ENCODE measurements at places on chromosomes 13 and 19.

- DNase-seq: peak; percentile 73
Observed at GRCh38 chr13:27379694-27380641, 44.5 kb upstream of the GTF3A start.

- DNase-seq: no peak
Observed at GRCh38 chr13:45859705-45860104, 8.2 kb upstream of the SIAH3 start.

DNA sequence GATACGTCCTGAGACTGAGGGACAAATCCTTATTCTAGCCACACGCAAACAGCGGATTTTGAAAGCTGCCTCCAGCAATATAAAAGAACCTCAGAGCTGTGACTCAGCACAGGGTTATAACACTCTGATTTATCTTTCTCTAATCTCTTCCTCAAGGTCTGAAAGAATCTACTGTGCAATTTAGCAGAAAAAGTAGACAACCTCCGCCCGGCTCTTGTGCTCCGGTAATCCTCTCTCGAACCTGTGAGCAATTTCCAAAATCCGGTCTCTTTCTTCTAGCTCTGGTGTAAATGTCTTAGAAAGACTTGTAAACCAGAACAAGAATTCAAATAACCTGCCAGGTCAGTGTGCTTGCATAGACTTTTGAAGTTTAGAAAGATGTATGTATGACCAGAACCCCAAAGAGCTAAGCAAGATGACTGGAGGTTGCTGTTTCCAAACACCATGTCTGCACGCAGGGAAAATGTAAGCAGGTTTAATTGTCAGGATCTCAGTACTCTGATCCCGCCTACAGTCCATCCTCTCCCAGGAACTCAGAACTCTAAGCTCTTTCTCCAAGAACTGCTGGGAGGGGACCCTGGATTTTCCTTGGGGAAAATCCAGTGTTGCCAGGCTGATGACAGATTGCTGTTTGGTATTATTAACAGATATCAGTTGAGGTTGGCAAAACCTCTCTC, 338.1 kb downstream of the RFC3 start:
- DNase-seq: no peak

DNA sequence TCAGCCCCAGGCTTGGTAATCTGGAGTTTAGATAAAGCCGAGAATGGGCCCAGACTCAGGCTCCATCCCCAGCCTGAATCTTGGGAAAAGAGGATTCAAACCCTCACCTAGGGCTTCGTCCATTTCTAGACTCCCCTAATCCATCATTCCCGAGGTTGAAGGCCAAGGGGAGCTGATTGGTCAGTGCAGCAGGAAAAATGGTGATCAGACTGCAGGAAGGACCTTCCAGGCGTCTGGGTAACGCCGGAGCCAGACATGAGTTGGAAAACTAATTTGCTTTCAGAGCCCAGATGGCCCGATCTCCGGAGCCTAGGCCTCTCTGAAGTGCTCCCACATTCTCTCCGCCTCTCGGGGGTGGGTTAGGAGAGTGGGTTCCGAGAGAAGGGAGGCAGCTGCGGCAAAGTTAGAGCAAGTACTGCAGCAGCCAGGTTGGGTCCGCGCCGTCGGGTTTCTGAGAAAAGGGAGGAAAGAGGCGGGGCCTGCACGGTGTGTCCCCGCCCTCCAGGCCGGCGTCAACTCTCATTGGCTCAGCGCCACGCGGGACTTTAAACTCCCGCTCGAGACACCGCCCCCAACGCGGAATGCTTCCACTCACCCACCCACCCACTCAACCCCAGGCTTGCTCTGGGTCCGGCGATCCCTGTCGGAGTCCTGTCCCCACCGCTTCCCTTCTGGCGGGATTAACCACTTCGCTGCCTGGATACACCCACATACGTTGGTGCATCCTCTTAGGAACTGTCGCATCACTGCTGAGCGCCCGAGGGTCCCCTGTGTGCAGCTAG, 788 bp upstream of the RTBDN start:
- peak; percentile 70 for DNase-seq

GRCh38 chr13:96958286-96958891, 35.9 kb downstream of the OXGR1 start:
- no peak for DNase-seq

- DNase-seq: no peak
Observed at GRCh38 chr13:82833923-82834322, 1048.4 kb downstream of the SLITRK1 start.

DNA sequence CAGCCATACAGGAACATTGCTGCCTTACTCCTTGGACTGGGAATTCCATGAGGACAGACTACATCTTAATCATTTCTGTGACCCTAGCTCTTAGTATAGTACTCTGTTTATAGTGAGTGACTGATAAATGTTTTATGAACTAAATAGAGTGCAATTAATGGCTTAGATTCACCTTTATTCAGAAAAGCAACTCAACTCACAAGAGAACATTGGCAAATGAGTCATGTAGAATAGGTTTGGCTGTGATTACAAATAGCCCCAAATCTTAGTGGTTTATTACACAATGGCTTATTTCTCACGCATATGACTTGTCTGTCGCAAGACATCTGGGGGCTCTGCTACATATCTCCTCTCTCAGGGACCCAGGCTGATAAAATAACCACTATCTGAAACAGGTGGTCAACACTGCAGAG, 121.6 kb upstream of the KL start:
- no peak for DNase-seq

DNA sequence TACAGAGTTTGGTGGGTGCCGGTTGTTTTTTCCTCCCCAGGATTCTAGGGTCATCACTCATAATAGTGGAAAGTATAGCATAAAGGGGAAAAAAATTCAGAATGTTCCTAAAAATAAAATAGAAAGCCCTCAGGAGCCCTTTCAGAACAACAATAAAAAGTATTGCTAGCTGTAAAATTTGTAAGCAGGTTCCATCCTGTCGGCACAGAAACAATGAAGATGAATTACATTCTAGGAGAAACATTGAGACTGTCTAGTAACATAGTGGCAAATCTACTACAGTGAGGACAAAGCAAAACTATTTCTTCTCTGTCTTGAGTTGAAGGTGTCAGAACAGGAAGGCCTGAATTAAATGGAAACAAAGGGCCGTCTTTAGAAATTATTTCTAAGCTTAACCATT, 870.7 kb downstream of the PCDH9 start:
- DNase-seq: no peak

DNA sequence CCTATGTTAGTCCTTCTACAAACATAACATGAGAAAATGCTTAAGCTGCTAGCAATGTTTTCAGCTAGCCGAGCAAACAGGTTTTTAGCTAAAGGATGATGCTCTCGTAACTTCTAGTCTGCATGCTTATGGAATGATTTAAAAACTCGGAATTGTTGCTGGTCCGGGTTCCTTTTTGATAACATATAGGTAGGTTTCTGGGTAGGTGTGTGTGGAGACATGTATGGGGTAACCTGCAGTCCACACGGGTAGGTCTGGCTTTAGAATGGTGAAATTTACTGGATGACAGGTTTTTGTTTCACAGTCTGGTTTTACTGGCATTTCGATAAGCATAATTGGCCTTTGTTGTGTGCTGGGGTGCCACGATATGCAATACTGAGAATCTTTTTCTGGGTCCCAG, 4.4 kb downstream of the ZNF813 start:
- DNase-seq: no peak

GRCh38 chr19:21740559-21740958, 26.8 kb downstream of the ZNF100 start:
- DNase-seq: no peak

DNA sequence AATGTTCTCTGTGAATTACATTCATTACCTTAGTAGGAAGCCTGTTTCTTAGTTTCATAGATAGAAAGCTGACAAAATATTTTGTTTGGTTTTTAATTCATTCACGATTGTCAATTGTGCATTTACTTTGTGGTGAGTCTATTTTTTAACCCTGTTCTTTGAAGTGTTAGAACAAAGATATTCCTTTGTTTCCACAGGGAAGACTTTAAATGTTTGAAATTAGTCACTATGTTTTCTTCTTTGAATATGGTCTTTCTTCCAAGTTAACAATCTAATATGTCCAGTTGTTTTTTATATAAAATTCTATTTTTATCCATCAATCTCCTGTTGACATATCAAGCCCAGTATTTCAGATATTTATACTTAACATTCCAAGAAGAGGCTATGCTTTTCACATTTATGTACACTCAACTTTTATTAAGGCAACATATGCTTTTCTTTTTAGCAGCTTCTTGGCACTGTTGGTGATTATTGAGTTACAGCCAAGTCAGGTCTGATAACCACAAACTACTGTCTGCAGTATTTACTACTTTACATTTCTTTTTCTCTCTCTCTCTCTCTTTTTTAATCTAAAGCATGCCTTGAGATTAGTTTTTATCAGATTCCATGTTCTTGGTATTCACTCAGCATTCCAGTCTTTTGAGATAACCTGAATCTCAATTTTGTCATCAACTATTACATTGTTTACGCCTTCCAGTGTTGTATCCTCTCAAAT, 812.8 kb upstream of the SLC10A2 start:
- DNase-seq: no peak

GRCh38 chr13:74243637-74244526, 109.7 kb upstream of the KLF12 start:
- DNase-seq: no peak

DNA sequence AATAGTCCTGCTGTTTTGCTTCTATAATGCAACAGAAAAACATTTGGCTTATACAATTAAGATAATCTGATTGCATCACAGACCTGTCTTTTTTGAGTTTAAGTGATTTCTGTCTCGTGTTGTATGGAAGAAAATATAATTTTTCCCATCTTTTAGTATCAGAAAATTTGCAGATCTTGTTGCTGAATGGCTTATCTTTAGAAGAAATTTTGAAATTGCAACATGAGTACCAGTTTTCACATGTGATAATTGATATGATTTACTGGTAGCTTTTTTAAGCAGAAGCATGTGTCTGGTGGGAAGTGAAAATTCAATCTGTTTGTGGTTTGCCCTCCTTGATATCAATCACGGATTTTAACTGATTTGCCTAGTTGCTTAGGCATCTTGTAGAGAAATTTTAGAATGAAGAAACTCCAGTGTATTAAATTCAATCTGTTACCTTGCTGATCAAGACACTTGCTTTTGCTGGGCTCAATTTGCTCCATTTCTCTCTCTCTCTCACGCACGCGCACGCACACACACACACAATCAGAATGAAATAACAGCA, 89.8 kb upstream of the MYCBP2 start:
- no peak for DNase-seq

DNA sequence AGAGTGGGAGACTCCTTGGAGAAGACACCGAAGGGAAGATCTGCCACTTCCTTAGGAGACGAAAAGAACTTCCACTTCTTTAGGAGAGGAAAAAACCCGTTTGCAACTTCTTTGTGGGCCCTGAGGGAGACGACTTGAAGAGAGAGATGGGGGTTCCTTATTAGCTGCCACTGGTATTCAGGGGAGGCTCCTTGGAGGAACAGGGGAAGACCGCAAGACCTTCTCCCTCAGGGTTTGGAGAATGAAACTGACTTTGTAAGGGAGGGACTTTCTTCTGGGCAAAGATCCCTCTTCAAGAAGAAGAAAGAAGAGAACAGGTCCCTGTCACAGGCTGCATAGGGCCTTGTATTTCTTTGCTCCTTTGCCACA, 416 bp downstream of the BCKDHA start:
- no peak for DNase-seq

GRCh38 chr13:111116856-111117255, 1.7 kb downstream of the ARHGEF7 start:
- DNase-seq: no peak

GRCh38 chr13:27991881-27992280, 3.4 kb upstream of the URAD start:
- DNase-seq: no peak

GRCh38 chr19:5590151-5590864, 22.6 kb upstream of the TINCR start:
- no peak for DNase-seq

DNA sequence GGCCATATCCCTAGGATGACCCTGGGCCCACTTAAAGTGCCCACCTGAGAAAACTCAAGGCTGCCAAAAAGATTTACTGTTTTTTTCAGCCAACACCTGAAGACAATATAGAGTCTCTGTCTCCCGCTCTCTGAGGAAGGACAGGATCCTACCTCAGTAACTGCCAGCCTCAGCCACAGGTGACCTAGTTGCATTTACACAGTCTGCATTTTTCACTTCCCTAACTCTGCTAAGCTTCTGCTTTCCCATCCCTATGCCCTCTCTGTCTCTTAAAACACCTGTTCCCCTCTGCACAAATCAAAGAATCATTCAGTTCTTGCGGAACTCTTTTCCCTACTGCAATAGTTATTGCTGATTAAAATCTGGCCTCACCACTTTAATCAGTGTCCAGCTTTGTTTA, 609.5 kb downstream of the UQCRFS1 start:
- no peak for DNase-seq

GRCh38 chr19:33287927-33288326, 14.4 kb downstream of the CEBPA start:
- no peak for DNase-seq

GRCh38 chr13:95185851-95186250, 115.4 kb downstream of the ABCC4 start:
- no peak for DNase-seq

GRCh38 chr13:29472332-29472961, 123.0 kb downstream of the SLC7A1 start:
- peak; percentile 67 for DNase-seq

DNA sequence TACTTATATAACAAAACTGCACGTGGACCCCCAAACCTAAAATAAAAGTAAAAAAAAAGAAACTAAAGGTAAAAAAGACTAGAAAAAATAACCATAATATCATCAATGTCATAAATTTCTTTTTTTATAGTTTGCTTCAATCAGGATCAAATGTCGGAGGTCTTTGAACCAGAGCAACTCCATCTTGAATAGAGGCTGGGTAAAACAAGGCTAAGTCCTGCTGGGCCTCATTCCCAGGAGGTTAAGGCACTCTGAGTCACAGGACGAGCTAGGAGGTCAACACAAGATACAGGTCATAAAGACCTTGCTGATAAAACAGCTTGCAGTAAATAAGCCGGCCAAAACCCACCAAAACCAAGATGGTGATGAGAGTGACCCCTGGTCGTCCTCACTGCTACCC, 24.0 kb downstream of the TPT1 start:
- no peak for DNase-seq

- DNase-seq: no peak
Observed at GRCh38 chr19:20038358-20039202, 725 bp downstream of the ZNF682 start.
